Stimulated activated CD8-positive, alpha-beta memory T cell treated with anti-CD3 and anti-CD28 coated beads, Interleukin-7, amount 100 ng/mL, for 1 hour (primary cell): ENCODE measurements at places on chromosomes 11 and 22.

DNA sequence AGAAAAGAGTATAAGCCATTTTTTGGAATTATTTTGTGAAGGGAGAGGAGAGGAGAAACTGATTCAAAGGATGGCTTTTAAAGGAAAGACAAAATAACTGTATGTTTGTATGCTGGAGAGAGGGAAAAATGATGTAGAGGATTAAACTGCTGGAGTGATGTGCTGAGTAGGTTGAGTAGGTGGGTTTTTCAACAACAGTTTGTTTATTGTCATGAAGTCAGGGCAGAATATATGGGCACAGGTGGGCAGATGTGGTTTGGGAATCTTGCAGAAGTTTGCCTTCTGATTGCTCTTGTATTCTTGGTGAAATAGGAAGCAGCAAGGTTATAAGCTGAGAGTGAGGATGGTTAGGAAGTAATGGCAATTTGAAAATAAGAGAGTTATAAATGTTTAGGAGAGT is 12.1 kb downstream of the SYT9 start:
- no peak for DNase-seq

DNA sequence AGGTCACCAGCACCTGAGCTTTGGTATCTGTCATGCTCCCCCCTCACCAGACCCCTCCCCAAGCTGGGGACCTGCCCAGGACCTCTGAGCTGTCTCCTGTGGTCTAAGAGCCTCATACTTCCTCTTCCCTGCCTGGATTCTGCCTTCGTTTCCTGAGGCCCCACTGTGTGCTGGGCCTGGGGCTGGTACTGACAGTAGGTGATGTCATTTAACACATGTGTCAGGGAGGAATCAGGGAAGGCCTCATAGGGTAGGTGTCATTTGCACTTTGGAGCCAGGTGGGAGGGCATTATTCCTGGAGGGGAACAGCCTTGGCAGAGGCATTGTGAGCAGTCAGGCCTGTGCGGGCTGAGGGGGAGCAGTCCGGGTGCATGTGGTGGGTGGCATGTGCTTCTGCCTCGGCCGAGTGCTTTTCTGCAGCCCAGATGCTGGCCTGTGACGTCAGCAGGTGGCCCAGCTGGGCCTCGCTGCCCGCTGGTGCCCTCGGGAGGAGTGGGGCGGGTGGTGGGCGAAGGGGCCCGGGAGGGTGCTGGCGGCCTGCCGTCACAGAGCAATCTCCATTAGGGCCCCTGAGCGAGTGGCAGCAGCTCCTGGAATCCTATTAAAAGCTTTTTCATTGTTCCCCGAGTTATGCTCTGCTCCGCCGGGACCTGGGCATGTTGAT is 9.1 kb downstream of the FLRT1 start:
- DNase-seq, result no peak

DNA sequence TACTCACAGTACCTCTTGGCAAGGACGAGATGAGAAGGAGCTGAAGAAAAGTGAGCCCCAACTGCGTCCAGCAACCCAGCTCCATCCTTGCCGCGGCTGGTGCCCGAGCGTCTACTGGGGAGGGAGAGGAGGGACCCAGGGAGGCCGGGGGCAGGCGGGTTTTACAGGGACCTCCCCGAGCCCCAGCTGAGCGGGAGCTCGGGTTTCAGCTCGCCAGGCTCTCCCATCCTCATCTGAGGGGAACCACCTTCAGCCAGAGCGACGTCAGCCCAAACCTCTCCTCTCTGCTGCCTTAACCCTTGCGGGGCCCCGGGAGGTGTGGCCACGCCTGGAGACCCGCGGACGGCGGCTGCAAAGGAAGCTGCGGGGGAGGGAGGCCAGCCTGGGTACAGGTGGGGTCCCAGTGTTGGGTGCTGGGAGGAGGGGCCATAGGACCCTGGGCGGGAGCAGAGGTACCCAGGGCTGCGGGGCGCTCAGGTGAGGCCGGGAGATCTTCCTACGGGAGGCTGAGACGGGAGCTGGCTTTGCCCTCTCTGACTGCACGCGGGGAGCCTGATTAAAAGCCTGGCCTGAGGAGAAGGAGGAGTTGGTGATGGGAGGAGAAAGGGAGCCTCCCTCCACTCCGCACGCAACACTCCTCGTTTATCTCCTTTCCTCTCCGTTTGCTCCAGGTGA is at the start of gene PAMR1:
Gene PAMR1 (minus strand): TSS at position 116 of the 675 bp plus-strand sequence. CDS start 31 bp downstream, at position 85.
- no peak for DNase-seq

GRCh38 chr11:69515271-69516245 is 34.1 kb downstream of the LINC01488 start:
- no peak for DNase-seq

DNA sequence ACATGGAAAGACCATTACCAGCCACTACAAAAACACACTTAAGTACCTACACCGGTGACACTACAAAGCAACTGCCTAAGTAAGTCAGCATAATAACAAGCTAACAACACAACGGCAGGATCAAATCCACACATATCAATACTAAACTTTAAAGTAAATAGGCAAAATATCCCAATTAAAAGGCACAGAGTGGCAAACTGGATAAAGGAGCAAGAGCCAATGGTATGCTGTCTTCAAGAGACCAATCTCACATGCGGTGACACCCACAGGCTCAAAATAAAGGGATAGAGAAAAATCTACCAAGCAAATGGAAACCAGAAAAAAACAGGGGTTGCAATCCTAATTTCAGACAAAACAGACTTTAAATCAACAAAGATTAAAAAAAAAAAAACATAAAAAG is 261.5 kb upstream of the TENM4 start:
- no peak for DNase-seq

GRCh38 chr11:1836011-1836945 is 1.5 kb downstream of the SYT8 start:
- DNase-seq, result no peak

GRCh38 chr11:32141745-32142546 is 51.1 kb downstream of the RCN1 start:
- DNase-seq, result no peak

GRCh38 chr22:19057539-19057938 is 64.7 kb downstream of the DGCR2 start:
- no peak for DNase-seq

GRCh38 chr11:119791047-119791446 is 62.0 kb upstream of the NECTIN1 start:
- no peak for DNase-seq

DNA sequence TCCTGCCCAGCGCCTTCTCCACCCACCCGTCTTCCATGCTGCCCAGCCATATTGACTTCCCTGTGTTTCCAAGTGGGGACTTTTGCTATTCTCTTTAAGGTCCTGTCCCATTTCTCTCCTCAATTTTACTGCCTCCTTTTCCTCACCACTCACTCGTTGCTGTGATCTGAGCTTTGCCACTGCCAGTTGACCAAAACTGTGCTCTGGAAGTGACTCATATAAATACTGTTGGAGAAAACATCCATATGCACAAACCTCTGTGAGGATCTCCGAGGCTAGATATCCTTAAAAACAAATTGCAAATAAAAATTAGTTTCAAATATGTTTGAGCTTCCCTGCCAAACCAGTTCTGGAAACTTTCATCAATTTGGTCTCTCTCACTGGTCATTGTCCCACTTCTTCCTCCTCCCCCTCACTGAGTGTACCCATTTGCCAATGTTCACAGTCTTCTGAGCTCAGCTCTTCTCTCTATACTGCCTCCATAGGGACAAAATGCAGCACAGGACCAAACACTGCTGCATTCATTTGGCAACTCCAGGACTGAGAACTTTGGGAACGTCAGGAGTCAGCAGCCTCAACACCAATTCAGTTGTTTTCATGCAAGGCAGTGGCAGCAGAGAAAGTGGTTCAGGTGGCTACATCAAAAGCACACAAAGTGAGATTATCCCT is 34.0 kb upstream of the MMP13 start:
- DNase-seq, result no peak

DNA sequence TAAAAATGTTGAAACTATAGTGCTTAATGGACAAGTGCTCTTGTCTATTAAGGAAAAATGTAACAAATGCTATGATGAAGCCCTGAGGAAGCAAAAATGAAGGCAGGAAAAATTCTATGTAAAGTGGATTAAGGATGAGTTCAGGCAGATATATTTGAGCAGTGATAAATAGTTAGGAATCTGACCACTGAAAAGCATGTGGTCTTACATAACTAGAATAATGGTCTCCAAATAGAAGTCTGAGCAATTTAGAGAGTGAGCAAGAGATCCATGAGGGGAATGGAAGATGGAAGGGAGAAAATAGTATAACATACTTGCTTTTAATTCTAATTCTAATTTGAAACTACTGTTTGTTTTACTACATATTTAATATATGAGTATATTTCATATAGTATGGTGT is 510.6 kb upstream of the ARHGAP42 start:
- DNase-seq, result no peak

DNA sequence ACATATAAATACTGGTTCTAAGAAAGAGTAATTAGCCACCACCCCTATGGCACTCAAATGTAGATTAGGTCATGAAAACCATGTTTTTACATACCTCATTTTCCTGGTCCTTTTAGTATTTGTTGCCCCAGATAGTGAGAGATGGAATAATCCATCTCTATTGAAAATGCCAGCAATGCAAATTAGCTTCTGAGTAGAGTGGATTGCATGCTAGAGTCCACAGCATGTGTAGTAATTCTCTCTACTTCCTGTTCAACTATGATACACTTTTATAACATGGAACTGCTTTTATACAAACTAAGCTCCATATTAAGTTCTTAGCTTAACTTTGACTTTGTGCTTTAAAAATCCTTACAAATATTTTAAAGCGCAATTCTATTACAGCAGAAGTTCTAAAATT is 73.2 kb downstream of the TRPC6 start:
- DNase-seq, result no peak

DNA sequence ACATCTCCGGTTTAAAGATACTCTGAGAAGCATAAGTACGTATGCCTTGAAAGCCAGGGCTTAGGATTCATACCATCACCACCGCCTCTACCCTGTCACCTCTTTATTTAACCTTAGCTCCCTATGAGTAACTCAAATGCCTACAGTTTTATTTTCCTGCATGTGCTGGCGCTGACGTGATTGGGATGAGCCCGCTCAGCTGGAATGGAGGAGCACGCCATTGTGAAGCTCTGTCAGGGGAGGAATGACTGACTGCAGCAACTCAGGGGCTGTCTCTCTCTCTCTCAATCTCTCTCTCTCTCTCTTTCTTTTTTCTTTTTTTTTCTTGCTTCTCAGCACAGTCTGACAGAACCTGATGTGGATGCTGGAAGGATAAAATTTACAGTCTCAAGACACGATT is 12.4 kb downstream of the CAVIN3 start:
- DNase-seq, result no peak

DNA sequence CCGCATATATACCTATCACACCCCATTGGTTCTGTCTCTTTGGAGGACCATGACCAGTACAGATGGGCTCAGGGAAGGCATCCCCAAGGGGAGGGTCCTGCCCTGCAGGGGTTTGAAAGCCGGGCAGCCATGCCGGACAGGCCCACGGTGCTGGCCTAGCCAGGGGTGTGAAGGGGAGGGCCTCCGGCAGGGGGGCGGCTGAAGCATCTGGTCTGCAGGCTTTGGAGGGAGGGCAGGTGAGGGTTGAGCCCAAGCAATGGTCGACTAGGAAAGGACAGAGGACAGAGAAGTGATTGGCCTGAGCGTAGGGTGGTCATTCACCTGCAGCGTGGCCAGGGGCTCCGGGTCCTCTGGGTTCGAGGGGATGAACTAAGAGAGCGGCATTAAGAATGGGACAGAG is 11.2 kb upstream of the CTSD start:
- no peak for DNase-seq

- DNase-seq, result no peak
Observed at GRCh38 chr22:31789803-31790202, 36.0 kb downstream of the DEPDC5 start.
